Stimulated activated CD4-positive, alpha-beta T cell treated with anti-CD3 and anti-CD28 coated beads, Interleukin-1b, Interleukin-23, amount 100 ng/mL, for 1 hour (primary cell): ENCODE measurements at places on chromosomes 4 and X.

DNA sequence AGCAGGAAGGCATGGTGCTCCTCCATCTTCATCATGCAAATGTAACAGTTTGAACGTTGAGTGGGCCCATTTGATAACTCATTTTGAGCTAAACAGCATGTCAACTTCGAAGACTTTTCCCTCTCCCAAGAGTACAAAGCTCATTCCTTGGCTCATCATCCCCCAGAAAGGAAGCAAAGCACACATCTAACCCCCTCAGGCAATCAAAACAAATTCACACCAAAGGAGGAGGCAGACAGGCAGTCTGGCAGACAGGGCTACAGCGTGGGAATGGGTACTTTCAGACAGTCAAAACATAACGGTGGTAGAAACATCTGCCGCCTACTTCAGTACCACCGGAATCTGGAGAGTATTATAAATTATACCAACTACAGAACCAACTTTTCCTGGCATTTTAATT is 81.7 kb downstream of the PCDH19 start:
- DNase-seq = no peak

DNA sequence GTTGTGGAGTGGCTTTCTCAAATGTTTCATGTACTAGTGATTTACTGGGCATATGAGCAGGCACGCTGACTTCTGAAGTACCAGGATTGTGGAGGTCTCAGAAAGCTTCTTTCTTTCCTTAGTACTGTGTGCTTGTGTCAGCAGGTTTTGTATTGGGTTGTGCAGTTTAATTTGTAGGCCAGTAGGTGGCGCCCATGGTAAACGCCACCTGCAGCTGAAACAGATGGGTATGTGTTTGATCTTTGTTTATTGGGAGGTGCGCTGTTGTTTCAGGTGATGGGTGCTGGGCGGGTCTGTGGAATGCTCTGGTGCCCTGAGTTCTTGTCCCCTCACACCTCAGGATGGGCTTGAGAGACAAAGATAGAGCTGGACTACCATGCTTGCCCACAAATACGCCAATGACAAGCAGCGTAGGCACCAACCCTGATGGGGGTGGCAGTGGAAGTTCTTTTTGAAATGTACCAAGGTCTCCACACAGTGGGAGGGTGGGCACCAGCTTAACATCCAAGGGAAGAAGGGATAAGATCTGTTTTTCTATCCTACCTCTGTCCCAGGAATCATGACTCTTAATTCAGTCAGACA is 141.5 kb downstream of the RPS6KA6 start:
- no peak for DNase-seq

DNA sequence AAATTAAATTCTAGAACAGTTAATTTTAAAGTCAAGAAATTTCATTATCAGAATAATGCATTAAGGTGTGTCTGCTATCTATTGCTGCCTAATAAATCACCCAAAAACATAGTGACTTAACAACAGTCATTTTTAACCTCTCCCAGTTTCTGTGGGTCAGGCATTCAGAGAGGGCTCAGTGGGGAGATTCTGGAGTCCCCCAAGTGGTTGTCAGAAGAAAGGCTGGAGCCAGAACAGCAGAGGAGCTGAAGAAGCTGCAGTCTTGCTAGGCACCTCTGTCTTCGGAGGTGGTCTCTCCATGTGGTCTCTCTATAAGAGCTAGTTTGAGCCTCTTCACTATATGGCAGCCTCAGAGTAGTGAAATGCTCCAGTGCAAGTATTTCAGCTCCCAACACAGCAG is 9.3 kb upstream of the HOPX start:
- no peak for DNase-seq

- no peak for DNase-seq
These were observed 98.9 kb downstream of the EVC2 start for GRCh38 chr4:5609306-5610007.

GRCh38 chrX:1860936-1861594 is 246.2 kb downstream of the ASMT start:
- no peak for DNase-seq

DNA sequence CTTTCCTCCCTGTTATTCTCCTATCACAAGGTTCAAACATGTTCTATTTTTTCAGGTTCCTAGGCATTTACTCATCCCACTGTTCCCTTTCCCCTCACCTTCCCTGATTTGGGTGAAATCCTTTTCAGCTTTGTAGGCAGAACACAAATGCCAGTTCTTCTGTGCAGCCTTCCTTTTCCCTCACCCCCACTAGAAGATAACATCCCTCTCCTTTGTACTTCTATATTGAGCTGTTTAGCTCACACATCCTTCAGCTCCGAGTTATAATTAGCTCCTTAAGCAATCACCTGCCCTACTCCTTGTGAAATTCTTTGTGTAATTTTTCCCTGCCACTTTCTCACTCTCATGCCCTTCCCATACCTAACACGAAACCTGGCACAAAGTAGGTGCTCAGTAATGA is 240.9 kb downstream of the AR start:
- DNase-seq = no peak

DNA sequence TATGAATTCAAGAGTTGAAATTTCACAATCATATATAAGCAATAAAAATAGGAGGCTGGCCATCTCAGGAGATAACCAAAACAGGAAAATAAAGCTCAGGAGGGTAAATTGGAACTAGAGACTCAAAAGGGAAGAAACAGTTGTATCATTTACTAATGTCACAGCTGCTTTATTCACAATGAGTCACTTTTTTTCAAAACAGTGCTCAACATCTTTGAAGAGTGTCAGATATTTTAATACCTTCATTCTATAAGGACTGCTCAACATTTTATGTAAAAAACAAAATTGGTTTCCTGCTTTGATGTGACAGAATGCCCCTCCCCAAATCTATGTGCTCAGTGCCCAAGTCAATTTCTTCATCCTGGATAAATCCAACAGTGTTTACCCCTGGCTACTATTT is 97.7 kb downstream of the DDX60 start:
- no peak for DNase-seq

- DNase-seq = no peak
These were observed 54.4 kb downstream of the IRF2 start for GRCh38 chr4:184419976-184420375.

DNA sequence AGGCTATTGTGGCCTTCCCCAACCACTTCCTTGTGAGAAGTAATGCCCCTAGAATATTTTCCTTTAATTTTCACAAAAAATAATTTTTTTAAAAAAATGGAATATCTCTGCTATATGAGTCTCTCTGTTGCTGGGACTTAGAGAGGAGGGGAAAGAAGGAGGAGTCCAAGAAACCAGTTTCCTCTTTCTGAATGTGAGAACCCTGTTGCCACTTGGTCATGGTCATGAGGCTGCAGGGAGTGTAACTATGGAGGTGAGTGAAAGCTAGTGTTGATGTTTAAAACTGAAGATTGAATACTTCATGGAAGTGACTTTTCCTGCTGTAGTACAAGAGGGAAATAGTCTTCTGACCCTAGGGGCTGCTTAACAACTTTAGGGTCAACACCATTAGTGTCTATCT is 20.4 kb downstream of the KIAA1210 start:
- DNase-seq = no peak

GRCh38 chr4:8582941-8583654 is 2.9 kb downstream of the GPR78 start:
- no peak for DNase-seq

DNA sequence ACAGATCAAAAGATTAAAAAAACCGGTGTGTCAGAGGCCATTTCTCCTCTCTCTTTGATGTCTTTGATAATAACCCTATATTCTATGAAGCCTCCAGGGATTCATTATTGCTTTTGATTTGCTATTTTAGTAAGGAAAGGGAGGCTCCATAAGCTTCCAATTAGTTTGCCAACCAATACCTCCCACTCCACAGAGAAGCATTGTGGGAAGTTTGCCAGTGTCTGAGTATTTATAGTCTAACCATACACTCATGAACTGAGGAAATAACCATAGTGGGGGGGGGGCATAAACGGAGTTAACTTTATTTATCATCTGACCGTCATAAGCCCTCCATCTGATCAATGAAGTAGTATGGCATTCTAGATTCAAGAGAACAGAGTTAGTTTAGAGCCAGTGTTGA is 1066.8 kb upstream of the PABPC4L start:
- DNase-seq = no peak

- no peak for DNase-seq
These were observed 137.6 kb downstream of the SCLT1 start for GRCh38 chr4:128955751-128956150.

GRCh38 chrX:123311486-123311885 is 127.4 kb downstream of the GRIA3 start:
- DNase-seq = no peak
